ENCODE measurements at places on chromosomes 16 and 17.

DNA sequence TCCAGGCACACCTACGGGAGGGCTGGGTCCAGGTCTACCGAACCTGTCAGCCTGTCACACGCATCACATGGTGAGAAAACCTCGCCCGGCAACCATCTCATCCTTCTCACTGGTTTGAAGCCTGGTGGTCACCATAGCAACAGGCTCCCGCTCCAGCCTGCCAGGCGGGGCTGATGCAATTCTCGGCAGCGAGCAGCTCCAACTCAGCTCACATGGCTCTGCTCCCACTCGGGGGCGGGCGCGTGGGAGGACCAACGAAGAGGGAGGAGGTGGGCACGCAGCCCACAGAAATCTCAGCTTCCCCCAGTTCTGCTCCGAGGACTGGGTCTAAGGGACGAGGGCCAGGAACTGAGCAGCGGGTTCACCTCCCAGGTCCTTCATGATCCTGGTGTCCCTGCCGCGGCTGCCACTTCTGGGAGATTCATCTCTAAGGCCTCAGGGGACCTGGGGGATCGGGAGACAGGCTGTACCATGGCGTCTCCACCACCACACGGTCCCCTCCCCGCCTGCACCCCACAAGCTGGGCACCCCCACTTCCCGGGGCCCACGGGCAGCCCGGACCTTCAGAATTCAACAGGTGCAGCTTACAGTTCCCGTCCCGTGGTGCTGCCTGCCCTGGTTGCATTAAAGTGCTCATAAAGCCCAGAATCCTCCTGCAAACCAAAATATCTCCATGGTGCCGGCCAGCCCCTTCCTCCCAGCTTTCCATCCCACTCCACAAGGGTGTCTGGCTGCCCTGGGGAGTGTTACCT lies 25.8 kb downstream of the ABR start:
- DNase-seq, result no peak

GRCh38 chr17:39393736-39394135 lies 7.7 kb downstream of the FBXL20 start:
- no peak for DNase-seq

DNA sequence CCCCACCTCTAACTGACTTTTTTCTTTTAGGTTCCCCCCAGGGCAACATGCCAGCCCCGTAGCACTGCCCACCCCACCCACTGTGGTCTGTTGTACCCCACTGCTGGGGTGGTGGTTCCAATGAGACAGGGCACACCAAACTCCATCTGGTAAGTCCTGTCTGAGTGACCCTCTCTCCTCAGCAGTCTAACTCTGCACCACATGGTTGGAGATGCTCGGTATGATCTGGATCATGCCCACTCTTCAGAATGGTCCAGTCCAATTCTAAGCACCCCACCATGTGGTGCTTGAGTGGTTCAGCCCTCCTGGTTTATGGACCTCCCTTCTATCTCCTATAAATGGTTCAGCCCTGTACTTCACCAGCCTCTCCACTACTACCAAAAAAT lies 5.9 kb downstream of the KDM6B start:
- DNase-seq, result peak; percentile 10

DNA sequence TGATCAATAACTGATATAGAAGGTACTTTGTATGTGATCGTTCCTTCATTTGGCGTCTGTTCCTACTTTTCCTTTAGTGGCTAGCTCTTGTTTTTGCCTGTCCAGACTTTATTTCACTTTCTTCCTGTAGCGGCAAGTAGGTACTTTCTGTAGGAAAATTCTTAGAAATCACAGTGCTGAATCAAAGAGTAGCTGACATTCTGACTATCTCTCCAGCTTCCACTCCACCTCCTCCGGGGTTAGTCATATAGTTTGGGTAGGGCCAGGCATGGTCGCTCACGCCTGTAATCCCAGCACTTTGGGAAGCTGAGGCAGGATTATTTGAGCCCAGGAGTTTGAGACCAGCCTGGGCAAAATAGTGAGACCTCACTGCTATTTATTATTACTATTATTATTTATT lies 29.9 kb upstream of the PAFAH1B1 start:
- no peak for DNase-seq

GRCh38 chr16:1184980-1185379 lies 32.1 kb downstream of the CACNA1H start:
- no peak for DNase-seq

DNA sequence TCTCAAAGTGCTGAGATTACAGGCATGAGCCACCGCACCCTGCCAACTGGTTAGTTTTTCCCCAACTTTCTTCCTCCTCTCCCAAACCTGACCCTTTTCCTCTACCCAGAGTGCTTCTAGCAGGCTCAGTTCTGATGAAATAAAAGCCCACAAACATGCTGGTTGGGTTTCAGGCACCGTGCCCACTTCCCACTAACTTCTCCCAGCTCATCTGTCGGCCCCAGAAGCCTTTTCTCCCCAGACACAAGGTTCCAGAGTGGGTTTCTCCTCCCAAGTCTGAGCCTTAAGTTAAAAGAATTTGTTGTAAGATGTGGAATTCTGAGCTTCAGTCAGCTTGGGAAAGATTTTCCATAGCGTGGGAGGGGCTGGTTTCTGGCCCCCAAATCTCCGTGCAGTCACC lies 11.5 kb upstream of the SCN4A start:
- no peak for DNase-seq

DNA sequence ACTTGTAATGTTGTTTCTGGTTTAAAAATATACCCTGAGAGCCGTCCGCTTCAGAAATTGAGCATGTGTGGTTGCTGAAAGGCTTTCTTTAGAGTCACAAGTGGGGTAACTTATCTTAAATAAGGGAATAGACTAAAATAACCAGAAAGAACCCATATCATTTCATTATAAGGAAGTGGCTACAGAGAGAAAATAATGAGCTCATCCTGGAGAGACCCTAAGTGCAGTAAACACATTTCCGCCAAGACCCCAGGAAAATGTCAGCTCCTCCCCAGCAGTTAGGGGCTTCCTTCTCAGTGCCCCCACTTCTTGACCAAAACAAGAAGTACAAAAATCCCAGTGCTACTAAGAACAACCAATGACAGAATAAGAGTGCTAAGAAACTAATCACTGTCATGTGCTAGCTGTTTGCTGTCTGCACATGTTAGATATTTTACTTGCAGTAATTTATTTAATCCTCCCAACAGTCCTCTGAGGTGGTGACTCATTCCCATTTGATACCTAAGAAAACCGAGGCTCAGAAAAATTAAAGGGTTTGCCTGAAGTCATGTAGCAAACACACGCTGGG lies 83.5 kb downstream of the CDYL2 start:
- no peak for DNase-seq

- no peak for DNase-seq
Measured at GRCh38 chr16:89104930-89105571, 11.4 kb downstream of the ACSF3 start.

- DNase-seq, result no peak
Measured at GRCh38 chr17:43314611-43315011, 80.8 kb upstream of the RNU2-1 start.

DNA sequence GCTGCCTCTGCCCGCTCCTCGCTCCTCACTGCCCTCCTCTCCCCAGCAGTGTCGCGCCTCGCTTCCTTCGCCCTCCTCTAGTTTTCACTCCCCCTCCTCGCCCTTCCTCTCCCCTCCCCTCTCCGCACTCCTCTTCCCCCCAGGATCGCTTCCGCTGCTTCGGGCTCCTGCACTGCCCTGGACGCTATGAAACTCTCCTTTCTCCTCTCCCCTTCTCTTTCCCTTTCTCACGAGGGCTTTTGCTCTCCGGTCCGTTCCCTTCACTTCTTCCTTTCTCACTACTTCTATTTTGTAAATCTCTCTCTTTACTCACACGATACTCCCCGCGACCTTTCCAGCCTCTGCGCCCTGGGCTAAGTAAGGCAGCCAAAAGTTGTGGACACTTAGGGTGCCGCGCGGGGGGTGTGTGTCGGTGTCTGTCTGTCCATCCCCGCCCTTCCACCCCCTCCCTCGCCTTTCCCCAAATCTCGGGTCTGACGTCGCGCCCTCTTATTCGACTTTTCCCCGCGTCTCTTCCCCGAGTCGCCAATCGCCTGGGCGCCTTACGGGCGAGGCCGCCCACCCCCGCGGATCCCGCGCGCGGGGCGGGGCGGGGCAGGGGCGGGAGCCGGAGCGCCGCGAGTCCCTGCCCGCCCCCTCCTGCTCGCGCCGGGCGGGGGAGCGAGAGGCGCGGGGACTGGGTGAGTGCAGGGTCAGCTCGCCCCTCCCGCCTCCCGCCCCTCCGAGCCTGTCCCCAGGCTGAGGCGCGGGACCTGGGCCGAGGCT lies at the start of gene IRX3:
IRX3 (minus strand) TSS at position 422 of the 765 bp plus-strand sequence. CDS start 737 bp downstream, outside the sequence.
- peak; percentile 77 for DNase-seq

GRCh38 chr16:73066927-73067670 lies 19.2 kb upstream of the ZFHX3 start:
- no peak for DNase-seq

DNA sequence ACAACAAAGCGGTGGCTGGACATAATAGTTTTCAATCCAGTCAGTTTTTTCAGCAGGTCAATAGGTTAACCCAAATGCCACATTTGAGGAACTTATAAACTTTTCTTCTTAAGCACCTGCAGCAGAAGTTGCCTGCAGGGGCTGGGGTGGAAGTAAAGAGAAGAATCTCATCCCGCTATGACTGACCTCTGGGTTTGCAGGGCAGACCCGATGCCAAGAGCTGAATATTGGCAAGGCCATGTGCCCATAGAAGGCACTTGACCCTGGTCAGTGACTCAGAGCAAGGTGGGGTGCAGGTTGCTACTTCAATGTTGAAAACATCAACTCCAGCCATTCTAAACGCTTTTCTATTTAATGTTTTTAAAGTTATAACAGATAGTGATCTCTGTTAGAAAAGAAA lies 17.9 kb upstream of the SMPD3 start:
- no peak for DNase-seq

- DNase-seq, result peak; percentile 38
Measured at GRCh38 chr16:50695017-50696000, 1.9 kb downstream of the NOD2 start.

DNA sequence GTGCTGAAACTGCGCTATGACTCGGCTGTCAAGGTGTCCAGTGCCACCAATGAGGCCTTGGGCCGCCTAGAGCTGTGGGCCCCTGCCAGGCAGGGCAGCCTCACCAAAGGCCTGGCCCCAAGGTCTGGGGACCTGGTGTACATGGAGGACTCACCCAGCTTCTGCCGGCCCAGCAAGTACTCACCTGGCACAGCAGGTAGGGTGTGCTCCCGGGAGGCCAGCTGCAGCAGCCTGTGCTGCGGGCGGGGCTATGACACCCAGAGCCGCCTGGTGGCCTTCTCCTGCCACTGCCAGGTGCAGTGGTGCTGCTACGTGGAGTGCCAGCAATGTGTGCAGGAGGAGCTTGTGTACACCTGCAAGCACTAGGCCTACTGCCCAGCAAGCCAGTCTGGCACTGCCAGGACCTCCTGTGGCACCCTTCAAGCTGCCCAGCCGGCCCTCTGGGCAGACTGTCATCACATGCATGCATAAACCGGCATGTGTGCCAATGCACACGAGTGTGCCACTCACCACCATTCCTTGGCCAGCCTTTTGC lies 25.0 kb downstream of the WNT9B start:
- no peak for DNase-seq

DNA sequence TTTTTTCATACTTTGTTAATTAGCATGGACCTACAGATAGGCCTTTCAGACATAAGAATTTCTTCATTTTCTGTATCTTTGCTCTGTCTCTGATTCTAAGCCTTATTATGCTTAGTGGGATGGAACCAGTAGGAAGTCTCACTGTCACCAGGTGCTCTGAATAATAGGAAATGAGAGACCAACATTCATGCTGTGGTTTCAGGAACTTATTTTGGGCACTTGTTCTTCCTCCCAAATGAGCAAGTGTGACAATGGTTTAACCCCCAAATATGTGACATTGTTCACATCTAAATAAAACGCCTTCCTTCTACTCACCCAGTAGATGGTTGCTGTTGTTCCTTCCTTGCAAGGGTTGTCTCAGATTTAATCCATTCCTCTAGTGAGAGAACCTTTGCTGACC lies 100.2 kb downstream of the SYCE1L start:
- no peak for DNase-seq

- no peak for DNase-seq
Measured at GRCh38 chr16:4976079-4976478, 17.9 kb downstream of the SEC14L5 start.
